Suprapubic skin (tissue), 4 donors: ENCODE measurements at places on chromosomes 4 and X.

DNA sequence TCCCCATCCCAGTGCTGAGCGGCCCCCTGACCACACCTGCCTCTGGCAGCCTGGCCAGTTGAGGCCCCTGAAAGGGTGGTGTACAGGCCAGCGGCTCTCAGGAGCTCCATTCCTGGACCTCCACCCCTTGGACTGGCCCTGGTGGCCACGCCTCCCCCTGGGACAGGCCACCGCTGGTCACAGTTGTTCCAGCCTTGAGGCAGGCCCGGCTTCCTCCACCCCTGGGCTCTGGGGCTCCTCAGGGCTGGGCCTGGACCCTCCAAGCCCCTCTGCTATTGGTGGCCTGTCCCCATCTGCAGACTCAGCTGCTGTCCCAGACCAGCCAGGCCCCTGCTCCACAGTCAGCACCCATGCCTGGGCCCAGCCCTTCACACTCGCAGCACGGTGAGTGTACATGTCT is 93.2 kb upstream of the NKX1-1 start:
- peak; percentile 40 for DNase-seq
- peaks cover 56% of the 10 kb centered on the region for H3K27me3 ChIP-seq
- H3K36me3 ChIP-seq = no peaks in the 10 kb centered on the region
- H3K4me3 ChIP-seq = no peak overlapping the region

GRCh38 chr4:41572516-41572915 is 34.6 kb downstream of the LIMCH1 start:
- H3K36me3 ChIP-seq = no peaks in the 10 kb centered on the region
- peaks cover 16% of the 10 kb centered on the region for H3K4me1 ChIP-seq
- H3K27me3 ChIP-seq = no peaks in the 10 kb centered on the region
- H3K27ac ChIP-seq = no peak overlapping the region

DNA sequence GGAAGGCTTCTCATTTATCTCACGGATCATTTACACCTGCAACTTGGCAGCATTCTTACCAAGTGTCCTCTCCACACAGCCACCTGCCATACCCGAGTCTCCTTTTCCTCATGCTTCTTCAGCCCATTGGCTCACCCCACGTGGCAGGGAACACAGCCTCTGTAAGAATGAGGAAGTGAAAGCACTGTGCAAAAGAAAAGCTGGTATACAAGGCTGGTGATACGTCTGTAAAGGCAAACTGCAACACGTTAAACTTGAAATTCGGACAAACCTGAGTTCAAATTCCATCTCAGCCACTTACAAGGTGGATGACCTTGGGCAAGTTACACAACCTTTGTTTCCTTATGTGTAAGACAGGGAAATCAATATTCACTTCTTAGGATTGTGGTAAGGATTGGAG is 164.0 kb upstream of the RASGEF1B start:
- H3K4me3 ChIP-seq = no peak overlapping the region
- H3K4me1 ChIP-seq = peaks cover 11% of the 10 kb centered on the region
- no peak overlapping the region for H3K27ac ChIP-seq
- no peaks in the 10 kb centered on the region for H3K27me3 ChIP-seq

DNA sequence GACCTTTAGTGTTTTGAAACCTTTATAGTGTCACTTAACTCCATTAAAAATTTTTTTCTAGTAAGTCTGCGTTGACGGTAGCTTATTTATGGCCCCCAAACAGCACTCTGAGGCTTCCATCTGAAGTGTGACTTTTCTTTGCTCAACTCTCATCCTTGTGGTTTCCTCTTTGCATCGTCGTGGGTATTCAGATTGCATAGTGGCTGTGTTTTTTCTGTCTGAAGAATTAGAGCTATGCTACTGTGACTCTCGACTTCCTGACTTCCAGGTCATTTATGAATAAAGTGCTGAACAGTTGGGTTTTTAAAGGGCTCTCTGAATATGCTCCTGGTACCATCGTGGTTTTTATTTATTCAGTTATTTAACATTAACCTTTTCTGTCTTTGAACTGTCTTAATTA is 44.9 kb downstream of the JADE1 start:
- H3K4me1 ChIP-seq = peaks cover 6% of the 10 kb centered on the region
- H3K27ac ChIP-seq = no peak overlapping the region
- peaks cover 93% of the 10 kb centered on the region for H3K36me3 ChIP-seq
- no peaks in the 10 kb centered on the region for H3K27me3 ChIP-seq
- H3K4me3 ChIP-seq = no peak overlapping the region

GRCh38 chr4:53307819-53308780 is 57.8 kb downstream of the SCFD2 start:
- no peak for DNase-seq
- no peak overlapping the region for H3K4me3 ChIP-seq
- H3K27me3 ChIP-seq = no peaks in the 10 kb centered on the region
- peak overlapping the region; percentile 60 for H3K27ac ChIP-seq
- H3K36me3 ChIP-seq = peaks cover 2% of the 10 kb centered on the region

- no peak for DNase-seq
- no peak overlapping the region for H3K4me3 ChIP-seq
- H3K27ac ChIP-seq = no peak overlapping the region
- H3K27me3 ChIP-seq = no peaks in the 10 kb centered on the region
- H3K36me3 ChIP-seq = no peaks in the 10 kb centered on the region
These were observed 110.6 kb downstream of the AGTR2 start for GRCh38 chrX:116281106-116281505.

DNA sequence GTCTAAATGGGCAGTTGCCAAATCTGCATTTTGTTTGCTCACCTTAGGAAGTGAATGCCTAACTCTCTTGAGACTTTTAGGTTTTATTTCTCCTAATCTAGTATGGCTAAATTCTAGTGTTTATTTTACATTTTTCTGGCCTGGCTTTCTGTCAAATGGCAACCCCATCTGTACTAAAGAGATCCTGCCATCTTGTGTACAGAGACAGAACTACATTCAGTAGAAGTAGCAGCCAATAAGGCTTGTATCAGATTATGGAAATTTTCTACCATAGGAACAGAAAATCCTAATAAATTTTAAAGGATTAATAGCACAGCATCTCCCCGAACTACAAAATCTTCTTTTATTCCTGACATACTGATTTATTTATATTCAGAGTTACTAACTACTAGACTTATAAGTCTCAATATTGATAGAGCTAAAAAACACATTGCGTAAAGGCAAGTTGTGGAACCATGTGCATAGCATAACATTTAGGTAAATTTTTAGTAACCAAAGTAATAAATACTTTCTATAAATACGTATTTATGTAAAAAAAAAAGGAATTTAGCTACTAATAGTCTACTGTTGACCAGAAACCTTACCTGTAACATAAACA is 45.5 kb downstream of the TMEM144 start:
- H3K27ac ChIP-seq = no peak overlapping the region
- no peak overlapping the region for H3K4me3 ChIP-seq
- H3K4me1 ChIP-seq = no peaks in the 10 kb centered on the region
- H3K36me3 ChIP-seq = no peaks in the 10 kb centered on the region
- no peak for DNase-seq

DNA sequence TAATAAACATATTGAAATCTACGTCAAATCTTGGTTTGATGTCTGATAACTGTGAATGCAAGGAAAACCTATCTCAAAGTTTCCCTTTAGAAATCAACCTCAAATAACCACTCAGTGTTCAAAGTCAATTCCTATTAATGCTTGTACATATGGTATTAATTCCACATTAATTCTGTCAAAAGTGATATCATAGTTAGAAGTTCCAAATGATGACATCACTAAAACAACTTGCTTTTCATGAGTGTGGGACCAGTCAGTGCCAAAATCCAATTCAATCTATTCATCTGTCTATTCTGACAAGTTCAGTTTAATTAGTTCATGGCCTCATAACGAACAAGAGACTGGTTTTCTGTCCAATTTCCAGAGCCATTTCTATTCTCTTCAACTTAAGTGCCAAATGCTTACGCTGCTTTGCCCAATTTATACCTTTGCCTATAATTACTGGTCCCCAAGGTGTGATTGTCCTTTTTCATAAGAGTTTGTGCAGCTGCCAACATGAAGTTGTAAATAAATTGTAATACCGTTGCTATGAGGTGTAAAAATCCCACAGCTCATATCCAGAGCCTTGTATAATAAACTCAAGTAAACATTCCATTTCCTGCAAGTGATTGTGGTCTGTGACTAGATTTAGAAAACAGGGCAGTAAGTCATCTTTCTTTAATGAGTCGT is 476.2 kb downstream of the RAB28 start:
- DNase-seq = no peak
- H3K4me1 ChIP-seq = no peaks in the 10 kb centered on the region
- no peak overlapping the region for H3K4me3 ChIP-seq
- H3K27me3 ChIP-seq = no peaks in the 10 kb centered on the region
